ENCODE measurements at places on chromosomes 13 and 19. TPM values are rescaled to one million over a fixed set of nuclear protein-coding genes. Genes with fewer than 3 reads are reported as not detected.

The NLRP5 gene
- total RNA-seq, result not detected

The PGLYRP1 gene
- not detected for total RNA-seq

The FGF9 gene
- 1.9 TPM for total RNA-seq

- no peak for DNase-seq
Measured at GRCh38 chr19:39293394-39293793, 2.8 kb upstream of the IFNL1 start.

GRCh38 chr13:60583911-60584753, 187.1 kb downstream of the TDRD3 start:
- no peak for DNase-seq

DNA sequence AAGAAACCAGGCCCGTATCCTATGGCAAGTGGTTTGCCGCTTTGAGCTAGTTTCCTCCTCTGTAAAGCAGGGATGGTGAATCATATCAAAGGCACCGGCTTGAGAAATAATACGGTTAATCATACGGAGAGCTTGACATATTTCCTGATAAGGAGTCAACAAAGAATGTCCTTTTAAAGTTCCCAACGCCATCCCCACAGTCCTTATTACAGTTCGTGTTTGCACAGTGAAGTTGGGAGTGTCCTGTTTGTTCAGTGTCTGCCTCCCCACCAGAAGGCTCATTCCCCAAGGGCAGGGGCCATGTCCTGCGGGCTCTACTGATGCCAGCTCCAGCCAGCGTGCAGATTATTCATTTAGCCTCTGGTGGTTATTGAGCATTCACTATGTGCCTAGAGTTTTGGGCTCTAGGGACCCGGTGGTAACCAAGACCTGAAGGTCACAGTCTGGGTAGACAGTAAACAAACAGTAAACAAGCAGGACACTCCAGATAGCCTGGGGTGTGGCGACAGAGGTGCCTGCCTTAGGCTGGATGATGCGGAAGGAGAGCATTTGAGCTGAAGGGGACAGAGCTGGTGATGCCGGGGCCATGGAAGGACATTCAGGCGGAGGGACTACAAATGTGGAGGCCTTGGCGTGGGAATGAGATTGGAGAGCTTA, 6.3 kb downstream of the GRAMD1A start:
- DNase-seq, result no peak

DNA sequence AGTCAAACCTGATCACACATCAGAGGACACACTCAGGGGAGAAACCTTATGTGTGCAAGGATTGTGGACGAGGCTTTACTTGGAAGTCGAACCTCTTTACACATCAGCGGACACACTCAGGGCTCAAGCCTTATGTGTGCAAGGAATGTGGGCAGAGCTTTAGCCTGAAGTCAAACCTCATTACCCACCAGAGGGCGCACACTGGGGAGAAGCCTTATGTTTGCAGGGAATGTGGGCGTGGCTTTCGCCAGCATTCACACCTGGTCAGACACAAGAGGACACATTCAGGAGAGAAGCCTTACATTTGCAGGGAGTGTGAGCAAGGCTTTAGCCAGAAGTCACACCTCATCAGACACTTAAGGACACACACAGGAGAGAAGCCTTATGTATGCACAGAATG, 8.2 kb upstream of the ZNF527 start:
- no peak for DNase-seq

GRCh38 chr19:6671960-6672359, 2.0 kb upstream of the TNFSF14 start:
- DNase-seq, result no peak

DNA sequence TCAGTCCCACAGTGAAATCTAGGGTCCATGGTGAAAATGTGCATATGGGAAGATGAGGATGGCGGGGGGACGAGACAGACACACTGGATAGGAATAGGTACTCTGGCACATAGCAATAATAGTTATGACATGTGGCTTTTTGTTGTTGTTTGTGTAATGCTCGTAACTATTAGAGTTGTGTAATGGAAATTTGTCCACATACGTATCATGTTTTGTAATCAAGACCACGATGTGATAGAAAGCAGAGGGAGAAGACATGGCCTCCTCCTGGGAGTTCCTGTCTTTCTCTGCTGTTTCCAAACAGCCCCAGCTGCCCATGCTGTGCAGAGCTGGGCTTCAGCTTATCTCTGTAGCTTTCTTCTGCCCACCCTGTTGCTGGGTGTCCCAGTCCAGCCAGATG, 185.3 kb upstream of the TMTC4 start:
- DNase-seq, result no peak

GRCh38 chr13:85626603-85627002, 172.6 kb downstream of the SLITRK6 start:
- no peak for DNase-seq

DNA sequence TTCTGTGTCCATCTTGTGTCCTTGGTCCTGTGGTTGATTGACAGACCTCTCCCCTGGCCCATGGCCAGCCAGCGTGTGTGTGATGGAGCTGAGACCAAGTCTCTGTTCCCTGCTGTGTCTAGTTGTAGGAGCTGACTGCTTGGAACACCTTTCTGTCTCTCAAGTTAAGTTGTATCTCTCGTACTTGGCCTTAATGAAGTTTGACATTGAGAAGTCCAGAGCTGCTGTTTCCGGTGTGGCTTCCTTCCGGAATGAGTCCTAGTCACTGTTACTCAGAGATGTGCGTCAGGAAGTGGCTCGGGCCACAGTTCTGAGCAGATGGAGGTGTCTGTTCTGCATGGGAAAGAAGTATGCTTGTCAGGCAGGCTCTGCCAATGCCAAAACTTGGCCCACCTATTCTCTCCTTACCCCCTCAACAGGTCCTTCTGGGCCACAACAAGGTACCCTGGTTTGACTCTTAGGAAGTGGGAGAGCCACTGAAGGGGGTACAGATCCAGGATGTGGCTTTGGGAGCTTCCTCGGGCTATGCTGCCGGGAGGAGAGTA, 54.3 kb downstream of the GATAD2A start:
- DNase-seq, result no peak

DNA sequence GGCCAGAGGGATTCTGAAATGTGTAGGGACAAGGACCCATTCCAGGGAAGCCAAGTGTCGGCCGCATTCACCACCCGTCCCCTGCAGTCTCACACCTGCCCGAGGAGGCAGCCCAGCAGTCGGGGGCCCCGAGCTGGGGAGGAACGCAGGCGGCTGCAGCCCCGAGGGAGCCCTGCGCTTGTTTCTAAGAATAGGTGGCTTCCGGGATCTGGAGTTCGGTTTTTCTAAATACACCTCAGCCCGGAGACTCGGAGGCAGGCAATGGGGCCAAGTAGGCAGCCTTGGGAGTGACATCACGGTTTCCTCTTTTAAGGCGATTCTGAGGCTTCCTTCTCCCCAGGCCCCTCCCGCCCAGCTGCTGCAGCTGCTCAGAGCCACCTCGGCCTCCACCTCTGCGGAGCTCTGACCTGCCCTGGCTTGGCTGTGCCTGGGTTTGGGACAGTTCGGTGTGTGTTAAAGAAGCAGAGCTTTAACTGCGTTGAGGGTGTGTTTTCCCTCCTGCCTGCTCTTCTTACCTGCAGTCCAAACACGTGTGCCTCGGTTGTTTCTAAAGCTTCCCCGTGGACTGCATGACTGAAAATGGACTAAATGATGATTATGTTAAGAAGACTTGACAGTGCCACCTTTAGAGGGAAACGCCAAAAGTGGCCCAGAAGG, 80.5 kb downstream of the COL4A2 start:
- no peak for DNase-seq

Data from esophagus muscularis mucosa (tissue), 4 donors.